ENCODE measurements at places on chromosomes 3 and 15.

- DNase-seq: no peak
These were observed 216.3 kb downstream of the LPP start for GRCh38 chr3:188370081-188370830.

DNA sequence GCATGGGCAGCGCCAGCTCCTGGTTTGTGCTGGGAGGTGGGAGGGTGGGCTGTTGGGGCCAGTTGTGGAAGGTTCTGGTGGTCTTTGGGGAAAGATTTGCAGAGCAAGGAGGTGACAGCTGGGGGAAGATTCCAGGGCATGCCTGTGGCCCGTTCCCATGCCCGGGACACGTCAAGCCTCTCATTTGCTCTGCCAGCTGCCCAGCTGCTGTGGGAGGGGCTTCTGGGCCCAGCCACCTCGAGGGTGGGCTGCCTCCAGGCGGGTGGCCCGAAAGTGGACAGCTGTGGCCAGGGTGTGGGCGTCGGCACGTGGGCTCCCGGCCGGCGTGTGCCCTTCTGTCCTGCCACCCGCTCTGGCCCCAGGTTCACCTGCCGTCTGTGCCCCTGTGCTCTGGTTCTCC, 17.2 kb downstream of the PLXNA1 start:
- no peak for DNase-seq

GRCh38 chr3:43217633-43218032, 68.7 kb upstream of the SNRK start:
- no peak for DNase-seq

DNA sequence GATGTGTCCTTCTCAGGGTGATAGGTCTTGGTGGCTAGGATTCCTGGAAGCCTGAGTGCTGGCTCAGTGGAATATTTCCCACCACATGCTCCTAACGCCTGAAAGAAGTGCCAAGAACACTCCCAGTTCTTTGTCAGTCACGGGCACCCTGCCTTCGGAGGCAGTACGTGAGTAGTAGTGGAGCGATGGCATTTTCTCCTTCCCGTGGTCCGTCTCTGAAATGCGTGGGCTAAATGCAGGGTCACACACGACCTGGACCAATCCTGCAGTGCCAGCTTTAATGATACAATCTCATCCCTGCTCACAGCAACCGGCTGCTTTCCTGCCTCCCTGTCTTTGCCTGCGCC, 14.5 kb downstream of the H1-8 start:
- DNase-seq: no peak

- DNase-seq: no peak
These were observed 32.2 kb downstream of the GPR176 start for GRCh38 chr15:39887832-39888231.

DNA sequence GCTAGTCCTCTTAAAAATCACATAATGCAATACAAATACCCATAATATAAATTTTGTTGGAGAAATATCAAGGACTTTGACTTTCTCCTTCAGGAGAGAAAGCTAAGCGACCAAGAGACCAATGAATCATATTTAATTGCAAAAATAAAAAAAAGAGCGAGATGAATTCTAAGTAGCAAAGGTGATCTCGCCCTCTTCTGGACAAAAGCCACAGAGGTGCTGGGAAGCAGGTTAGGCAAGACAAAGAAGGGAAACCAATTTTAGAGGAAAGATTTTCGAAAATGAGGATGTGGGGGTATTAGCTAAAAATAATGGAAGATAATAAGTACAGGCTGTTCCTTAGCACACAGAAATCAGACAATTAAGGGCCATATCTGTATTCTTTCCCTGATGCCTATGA, 111.4 kb upstream of the PLAAT1 start:
- no peak for DNase-seq

- DNase-seq: no peak
These were observed 16.5 kb downstream of the TBC1D23 start for GRCh38 chr3:100277255-100277800.

- no peak for DNase-seq
These were observed 45.2 kb downstream of the CDAN1 start for GRCh38 chr15:42691770-42692169.

All from activated CD4-positive, alpha-beta memory T cell treated with anti-CD3 and anti-CD28 coated beads for 36 hours (primary cell).